ENCODE measurements at places on chromosomes 3 and 15.

GRCh38 chr3:123383091-123384053 is 65.5 kb downstream of the ADCY5 start:
- no peak for DNase-seq

DNA sequence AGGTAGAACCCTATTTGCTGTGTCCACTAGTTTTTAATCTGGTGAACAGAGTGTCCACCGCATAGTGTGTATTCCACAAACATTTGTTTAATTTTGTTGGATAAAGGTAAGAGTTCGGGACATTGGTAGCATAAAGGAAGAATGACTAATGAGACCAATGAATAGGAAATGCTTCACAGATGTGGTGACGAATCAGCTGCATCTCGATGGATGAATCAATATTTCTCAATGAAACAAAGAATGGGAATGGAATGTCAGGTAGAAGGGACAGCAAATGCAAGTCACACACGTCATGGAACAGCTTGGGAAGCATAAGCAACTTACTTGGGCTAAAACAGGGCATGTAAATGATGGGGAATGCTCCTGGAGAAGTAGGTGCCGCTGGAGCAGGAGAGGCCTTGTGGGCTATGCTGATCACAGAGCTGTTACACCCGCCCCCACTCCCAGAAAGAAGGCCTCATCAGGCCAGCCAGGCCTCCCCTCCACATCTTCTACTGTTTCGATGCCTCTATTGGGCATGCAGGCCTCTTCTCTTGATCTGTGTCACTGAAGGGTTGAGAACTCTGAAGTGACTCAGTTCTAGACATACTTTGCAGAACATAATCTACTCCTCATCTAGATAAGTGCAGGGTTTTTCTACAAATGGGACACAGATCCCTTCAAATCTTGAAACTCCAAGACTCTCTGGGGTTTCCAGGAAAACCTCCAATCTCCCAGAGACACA is 120.0 kb upstream of the GADL1 start:
- DNase-seq, result no peak

- DNase-seq, result no peak
These were observed 26.2 kb upstream of the CFAP161 start for GRCh38 chr15:81107889-81108288.

DNA sequence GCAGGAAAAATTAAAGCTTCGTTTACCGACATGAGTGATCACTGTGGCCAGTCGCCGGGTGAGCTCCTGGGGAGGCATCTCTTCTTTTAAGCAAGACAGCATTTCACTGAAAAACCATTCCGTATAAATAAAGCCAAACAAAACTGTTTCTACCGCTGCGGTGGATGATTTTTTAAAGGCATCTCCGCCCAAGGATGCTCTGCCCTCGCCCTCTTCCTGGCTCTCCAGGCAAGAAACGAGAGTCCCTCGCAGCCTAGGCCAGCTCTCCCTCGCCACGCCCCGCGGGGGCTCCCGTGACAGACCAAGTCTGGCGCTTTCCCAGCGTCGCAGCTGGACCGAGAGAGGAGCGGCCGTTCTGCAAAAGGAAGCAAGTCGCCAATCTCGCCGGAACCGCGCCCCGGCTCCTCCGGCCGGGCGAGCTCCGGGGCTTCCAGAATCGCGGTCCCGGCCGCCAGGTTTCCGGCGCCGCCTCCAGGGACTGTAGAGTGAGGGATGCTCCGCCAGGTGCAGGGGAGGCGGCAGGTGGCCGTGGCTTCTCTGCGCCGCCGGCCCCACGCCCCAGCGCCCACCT is 458 bp downstream of the MCF2L2 start:
- no peak for DNase-seq

DNA sequence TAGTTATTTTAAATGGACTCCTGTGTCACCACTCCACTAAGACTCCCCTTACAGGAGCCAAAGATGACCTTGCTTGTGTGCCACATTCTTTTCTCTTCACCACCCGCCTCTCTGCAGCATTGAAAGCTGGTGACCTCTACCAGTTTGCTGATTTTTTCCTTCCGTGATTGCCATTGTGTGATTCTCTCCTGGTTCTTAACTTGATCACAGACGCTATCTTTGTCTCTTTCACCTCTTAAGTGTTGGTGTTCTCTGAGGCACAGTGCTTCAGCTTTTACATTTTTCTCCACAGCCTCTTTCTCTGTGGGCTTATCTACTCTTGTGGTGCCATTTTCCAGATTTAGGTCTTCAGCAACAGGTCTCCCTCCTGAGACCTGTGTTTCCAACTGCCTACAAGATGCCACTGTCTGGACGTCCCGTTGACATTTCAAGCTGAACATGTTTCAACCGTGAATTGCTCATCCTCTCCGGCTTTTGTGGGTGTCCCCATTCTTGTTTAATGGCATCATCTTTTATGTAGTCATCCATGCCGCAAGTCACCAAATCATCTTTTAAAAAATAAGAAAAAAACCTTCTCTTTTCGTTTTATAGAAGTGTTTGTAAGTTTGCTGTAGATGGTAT is 26.5 kb downstream of the IQGAP1 start:
- DNase-seq, result no peak

- DNase-seq, result no peak
These were observed 17.0 kb downstream of the TMEM62 start for GRCh38 chr15:43150191-43150929.

DNA sequence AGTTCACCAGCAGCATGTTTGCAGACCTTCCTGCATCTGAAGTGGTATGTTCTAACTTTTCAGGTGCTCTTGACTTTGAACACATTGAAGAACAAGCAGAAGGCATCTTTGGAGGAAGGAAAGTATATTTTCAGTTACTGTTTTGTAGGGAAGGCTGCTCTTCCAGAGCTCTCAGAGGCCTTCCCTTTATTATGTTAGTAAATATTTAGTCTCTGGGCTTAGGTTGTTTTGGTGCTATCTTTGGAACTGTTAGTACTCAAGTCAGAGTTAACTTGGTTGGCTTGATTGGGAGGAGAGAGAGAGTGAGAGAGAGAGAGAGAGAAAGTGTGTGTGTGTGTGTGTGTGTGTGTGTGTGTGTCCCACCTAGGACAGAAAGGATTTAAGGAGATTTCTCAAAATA is 188.2 kb downstream of the ITPR1 start:
- no peak for DNase-seq

DNA sequence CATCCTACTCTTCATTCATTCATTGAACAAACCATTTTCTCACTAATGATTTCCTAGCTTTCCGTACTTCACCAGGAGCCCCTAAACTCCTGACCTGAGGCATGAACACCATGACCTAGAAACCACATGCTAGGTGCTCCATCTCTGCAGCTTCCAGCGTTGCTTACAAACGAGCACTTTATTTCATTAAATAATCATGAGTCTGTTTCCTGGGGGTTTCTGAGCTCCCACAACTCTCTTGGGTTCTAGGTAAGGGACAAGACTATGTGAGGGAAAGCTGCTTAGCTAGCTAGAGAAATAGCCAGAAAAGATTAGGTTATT is 1.3 kb downstream of the MAP2K1 start:
- DNase-seq, result no peak

- no peak for DNase-seq
These were observed 201.1 kb upstream of the CADPS start for GRCh38 chr3:63076357-63076756.

- DNase-seq, result no peak
These were observed 152.6 kb downstream of the LPP start for GRCh38 chr3:188306435-188307005.

DNA sequence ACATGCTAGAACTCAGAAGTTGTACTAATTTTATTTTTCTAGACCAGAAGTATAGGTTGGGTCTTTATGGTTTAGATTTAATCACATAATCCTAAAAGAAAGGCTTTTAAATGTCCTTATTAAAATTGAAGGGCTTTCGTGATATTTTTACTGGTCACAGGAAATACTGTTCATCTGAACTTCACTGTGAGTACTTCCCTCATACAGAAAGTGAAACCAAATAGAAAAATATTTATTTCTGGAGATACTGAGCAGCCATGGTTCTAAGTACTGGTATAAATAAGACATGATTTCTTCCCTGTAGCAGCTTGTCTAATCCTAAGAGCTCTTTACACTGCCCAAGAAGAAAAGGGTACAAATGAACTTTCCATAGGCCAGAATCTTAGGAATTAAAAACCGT is 2.0 kb downstream of the SNRK start:
- no peak for DNase-seq

- DNase-seq, result no peak
These were observed 197.3 kb upstream of the LINGO1 start for GRCh38 chr15:77830051-77830468.

DNA sequence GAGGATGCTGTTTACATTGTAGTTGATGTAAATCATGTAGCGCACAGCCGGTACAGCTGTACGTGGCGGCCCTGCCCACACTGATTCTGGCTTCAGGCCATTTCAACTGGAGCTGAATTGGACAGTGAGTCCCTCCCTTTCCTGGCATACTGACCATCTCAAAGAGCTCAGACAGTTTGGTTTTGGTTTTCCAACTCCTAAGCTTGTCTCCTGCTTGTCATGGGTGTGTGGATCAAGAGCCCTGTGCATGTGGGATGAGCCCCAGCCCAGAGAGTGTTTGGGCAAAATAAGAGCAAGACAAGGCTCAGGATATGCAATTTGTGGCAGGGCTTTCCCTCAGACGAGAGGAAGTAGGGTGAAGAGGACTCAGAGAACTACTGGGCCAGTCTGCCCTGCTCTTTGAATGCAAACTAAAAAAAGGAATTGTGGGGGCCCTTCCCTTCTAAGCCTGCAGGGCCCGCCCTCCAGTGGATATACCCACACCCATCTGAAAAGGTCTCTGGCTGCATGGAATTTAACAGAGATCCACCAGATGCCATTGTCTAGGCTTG is 13.3 kb downstream of the ITGA11 start:
- no peak for DNase-seq

GRCh38 chr15:66172324-66172980 is 81.1 kb downstream of the MEGF11 start:
- no peak for DNase-seq

- DNase-seq, result no peak
These were observed 3.9 kb downstream of the KATNBL1 start for GRCh38 chr15:34206011-34206410.

GRCh38 chr3:143120716-143121240 is 1.2 kb downstream of the CHST2 start:
- peak; percentile 13 for DNase-seq

DNA sequence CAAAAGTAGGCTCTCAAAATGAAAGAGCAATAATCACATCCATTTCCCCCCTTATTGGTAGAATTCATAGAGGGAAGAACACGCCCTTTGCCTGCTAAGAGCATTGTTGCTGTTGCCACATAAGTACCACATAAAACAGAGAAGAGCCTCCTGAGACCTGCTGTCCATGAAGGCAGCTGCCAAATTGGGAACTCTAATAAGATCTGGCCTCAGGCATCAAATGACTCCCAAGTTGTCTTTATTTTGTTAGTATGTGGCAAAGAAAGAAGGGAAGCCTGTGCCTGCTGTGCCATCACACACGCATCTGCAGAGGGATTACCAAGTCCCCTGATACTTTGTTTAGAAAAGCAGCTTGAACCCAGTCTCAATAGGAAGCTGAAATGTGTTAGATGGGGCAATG is 23.9 kb downstream of the VGLL3 start:
- no peak for DNase-seq

DNA sequence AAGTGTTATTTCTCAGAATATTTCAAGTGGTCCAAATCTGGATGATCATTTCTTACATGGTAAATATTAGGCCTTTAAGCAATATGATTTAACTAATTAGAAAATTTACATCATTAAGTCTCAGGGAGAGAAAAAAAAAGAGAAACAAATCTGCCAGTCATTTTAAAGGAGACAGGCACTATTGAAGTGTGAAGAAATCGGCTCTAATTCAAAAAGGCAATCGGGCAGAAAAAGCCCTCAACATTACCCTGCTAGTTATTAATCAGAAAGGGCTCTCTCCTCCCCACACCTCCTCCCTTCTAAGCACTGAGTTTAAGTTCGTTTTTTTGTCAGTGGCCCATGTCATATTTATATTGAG is 215.9 kb downstream of the MEIS2 start:
- DNase-seq, result no peak

GRCh38 chr3:13019243-13020095 is 53.8 kb downstream of the IQSEC1 start:
- DNase-seq, result no peak

DNA sequence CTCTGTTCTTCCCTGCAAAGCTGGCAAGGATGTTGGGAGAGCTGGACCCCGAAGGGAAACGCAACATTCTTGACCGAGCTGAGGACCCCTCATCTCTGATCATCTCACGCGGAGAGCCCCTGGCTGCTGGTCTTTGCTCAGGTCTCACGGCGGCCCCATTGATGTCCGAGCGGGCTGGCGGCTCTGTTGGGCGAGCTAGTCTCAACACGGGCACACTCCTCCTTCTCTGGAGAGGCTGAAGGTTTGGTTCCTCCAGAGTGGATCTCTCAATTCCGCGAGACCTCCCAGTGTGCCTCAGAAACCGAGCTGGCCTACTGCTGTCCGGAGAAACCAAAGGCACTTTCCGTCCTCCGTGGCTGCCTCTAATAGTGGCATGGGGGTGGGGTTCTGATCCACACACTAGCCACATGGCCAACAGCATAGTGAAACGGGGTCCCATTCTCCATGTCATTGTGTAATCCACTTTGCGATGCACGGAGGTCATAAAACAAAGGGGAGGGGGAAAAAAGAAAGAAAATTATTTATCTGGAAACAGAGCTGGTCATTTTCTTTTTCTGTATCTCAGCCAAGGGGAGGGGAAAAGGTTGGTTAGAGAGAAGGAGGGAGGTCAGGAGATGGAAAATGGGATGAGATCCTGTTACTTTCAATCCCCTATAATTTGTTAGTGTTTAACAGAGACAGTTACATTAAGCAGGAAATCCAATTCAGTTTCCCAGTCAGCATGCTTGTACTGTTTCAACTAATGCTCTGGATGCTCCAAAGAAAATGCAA is 1.3 kb downstream of the CCDC80 start:
- DNase-seq, result no peak

DNA sequence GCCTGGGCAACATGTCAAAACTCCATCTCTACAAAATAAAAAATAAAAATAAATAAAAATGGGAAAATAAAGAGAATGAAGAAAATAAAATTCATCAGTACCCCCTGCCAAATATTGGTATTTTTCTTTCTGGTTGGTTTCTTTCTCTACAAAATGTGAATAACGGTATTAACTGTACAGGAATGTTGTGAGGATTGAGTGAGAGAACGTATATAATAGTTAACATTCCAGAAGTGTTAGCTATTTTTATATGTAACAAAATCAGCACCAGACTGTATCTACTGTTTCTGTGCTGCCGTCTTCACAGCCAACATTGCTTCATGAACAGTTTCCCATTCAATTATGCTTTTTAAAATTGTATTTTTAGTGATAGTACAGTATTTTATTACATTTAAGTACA is 25.5 kb upstream of the RNU6-1 start:
- no peak for DNase-seq

GRCh38 chr3:20344400-20344959 is 158.5 kb upstream of the SGO1 start:
- DNase-seq, result no peak

- DNase-seq, result no peak
These were observed 104.1 kb downstream of the IL12A start for GRCh38 chr3:160092760-160093159.

GRCh38 chr15:49145651-49146609 is 9.5 kb downstream of the COPS2 start:
- DNase-seq, result no peak

Data from activated T-helper 1 cell treated with anti-CD3 and anti-CD28 coated beads, Interleukin-2, amount 50 U/mL, for 16 hours (primary cell).